ENCODE measurements at places on chromosomes 6 and 20. TPM values are rescaled to one million over a fixed set of nuclear protein-coding genes. Genes with fewer than 3 reads are reported as not detected.
A peak's percentile ranks its signal among the peaks of the same experiment; 100 is the strongest.

The POU5F1 gene
- 4.1 TPM for total RNA-seq

DNA sequence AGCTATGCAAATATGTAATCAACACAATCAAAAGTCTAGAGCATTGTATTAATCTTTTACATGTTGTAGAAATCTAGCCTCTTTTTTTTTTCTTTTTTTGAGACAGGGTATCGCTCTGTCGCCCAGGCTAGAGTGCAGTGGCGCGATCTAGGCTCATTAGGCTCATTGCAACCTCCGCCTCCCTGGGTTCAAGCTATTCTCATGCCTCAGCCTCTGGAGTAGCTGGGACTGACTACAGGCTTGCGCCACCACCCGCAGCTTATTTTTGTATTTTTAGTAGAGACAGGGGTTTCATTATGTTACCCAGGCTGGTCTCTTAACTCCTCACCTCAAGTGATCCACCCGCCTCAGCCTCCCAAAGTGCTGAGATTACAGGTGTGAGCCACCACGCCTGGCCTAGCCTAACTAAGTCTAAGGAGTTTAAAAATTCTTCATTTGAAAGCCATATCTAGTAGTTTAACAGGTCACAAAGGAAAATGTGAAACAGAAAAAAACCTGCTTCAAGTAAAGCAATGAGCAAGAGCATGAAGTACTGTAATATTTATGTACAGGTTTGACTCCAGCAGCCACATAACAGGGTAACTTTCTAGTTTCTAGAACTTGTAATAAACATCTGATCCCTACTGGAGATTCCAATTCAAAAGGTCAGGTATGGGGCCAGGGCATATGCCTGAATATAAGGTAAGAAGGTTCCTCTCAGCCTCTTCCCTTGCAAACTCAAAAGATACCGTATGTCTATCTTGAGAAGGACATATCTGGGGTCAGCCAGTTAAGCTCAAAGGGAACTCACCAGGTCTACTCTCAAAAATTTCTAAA lies 4.4 kb downstream of the CPNE1 start:
- no peak for DNase-seq
- no peaks in the 10 kb centered on the region for H3K27me3 ChIP-seq
- H3K27ac ChIP-seq = peak overlapping the region; percentile 14

DNA sequence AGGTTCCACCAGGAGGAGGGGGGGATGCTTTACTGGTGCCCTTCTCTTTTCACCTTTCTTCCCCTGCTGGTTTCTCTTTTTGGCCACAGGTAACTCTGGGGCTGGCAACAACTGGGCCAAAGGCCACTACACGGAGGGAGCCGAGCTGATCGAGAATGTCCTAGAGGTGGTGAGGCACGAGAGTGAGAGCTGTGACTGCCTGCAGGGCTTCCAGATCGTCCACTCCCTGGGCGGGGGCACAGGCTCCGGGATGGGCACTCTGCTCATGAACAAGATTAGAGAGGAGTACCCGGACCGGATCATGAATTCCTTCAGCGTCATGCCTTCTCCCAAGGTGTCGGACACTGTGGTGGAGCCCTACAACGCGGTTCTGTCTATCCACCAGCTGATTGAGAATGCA lies 4.4 kb downstream of the TUBB1 start:
- H3K4me3 ChIP-seq = no peak overlapping the region
- no peak for DNase-seq

DNA sequence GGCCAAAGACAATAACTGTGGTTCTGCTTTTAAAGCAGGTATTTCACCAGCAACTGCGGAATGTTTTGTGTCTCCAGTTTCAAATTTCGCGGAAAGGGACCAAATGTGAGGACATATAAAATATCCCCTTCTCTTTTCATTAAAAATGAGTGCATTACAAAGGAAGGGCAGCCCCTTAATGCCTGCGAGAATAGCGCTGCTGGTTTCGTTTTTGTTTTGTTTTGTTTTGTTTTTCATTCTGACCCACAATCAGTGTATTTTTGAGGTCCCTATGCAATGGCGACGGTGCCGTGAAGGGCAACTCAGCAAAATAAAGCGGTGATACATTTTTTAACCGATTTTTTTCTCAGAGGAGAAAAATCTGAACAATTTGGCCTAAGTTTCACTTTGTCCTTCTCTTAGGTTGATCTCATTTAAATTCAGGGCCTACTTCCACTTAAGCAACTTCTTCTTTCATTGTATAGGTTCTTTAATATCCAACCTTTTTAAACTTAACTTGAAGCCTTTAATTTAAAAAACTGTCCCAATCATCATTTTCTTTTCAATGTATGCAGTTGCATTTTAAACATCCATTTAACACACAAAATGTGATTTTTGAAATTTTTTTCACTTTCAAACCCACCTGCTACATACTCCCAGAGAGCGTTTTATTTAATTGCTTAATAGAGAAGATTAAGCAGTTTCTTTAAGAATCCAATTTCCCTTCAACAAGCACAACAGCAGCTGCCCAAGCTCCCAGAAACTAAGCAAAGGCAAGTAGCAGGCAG lies 2.9 kb upstream of the HIVEP2 start:
- H3K27me3 ChIP-seq = no peaks in the 10 kb centered on the region
- peak overlapping the region; percentile 64 for H3K4me3 ChIP-seq
- H3K27ac ChIP-seq = peak overlapping the region; percentile 100
- DNase-seq = no peak

- H3K4me3 ChIP-seq = no peak overlapping the region
- no peak for DNase-seq
- no peaks in the 10 kb centered on the region for H3K4me1 ChIP-seq
- H3K27ac ChIP-seq = no peak overlapping the region
These were observed 661.7 kb upstream of the CITED2 start for GRCh38 chr6:140036196-140036595.

DNA sequence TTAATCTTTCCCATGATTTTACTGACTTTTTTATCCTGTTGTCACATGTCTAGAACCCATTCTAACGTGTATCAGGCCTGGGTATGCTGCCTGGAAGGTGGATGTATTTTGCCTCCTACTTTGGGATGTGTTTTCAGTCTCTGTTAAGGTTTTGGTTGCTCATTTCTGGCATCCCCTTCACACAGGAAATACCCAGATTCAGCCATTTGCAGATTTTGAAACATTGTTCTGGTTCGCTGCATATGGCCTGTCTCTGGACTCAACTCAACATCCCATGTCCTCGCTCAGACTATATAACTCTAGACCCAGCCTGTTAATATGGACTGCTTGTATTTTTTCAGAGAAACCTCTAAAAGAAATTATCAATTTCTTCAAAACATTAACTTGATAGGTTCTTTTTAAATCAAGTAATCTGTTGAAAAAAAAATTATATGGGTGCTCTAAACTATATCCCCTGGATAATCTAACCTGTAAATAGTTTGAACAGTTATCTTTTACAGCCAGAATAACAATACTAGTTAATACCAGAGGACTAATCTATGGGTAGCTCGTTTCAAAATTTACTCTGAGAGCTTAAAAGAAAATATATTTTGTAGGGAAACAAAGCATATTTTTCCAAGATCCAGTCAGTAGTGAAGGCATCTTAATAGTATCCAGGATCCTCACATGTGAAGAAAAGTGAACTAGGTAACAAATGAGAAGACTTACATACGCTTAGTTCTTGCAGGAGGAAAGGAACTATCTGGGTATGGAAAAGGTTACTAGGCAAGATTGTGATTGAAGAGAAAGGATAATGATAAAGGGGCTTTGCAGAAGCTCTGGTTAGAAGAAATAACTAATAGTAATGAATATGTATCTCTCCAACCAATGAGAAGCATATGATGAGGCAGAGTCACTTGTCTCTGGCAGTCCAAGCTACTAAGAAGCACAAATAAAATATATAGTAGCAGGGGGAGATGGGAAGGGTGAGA lies 23.4 kb upstream of the HLA-DQB1 start:
- no peak for DNase-seq
- H3K27ac ChIP-seq = no peak overlapping the region
- H3K27me3 ChIP-seq = no peaks in the 10 kb centered on the region
- H3K36me3 ChIP-seq = no peaks in the 10 kb centered on the region

DNA sequence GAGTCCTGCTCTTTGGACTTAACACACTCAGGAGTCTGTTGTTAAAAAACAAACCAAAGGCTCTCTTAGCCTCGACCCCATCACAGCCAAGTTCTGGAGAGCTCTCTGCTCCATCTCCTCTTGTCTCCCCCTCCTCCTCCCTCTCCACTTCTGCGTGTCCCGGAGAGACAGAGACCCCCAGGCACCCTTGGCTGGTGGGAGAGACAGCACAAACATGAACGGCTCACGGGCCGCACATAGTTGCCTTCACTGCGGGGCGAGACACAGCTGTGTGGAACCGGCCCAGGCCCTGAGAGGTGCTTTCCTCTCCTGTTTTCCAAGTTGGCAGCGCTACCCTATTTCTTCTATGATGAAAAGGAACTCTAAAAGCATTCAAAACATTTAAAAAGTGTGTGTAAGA lies 23.3 kb upstream of the MYT1 start:
- H3K27ac ChIP-seq = no peak overlapping the region
- no peaks in the 10 kb centered on the region for H3K36me3 ChIP-seq
- H3K4me1 ChIP-seq = no peaks in the 10 kb centered on the region
- DNase-seq = peak; percentile 15
- no peak overlapping the region for H3K4me3 ChIP-seq
- no peaks in the 10 kb centered on the region for H3K27me3 ChIP-seq

DNA sequence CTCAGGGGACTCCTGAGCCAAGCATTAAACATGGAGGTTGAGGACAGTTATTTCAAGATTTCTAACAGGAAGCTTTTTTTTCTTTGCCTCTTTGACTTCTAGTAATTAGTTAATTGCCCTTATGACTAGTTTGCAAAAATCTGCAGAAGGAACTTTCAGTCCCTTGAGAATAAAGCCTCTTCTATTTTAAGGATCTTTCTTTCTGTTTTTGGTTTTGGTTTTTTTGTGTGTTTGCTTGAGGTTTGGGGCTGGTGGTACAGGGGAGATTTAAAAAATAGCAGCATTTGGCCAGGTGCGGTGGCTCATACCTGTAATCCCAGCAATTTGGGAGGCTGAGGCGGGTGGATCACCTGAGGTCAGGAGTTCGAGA lies 259.3 kb downstream of the BMP7 start:
- no peaks in the 10 kb centered on the region for H3K36me3 ChIP-seq
- no peak for DNase-seq
- H3K4me3 ChIP-seq = no peak overlapping the region
- H3K27me3 ChIP-seq = no peaks in the 10 kb centered on the region
- H3K27ac ChIP-seq = no peak overlapping the region

- no peaks in the 10 kb centered on the region for H3K4me1 ChIP-seq
- DNase-seq = no peak
These were observed 33.6 kb upstream of the RIPOR2 start for GRCh38 chr6:24969343-24969860.

The SALL4 gene
- total RNA-seq = not detected

- no peak for DNase-seq
- H3K27ac ChIP-seq = no peak overlapping the region
- no peaks in the 10 kb centered on the region for H3K27me3 ChIP-seq
- H3K4me3 ChIP-seq = no peak overlapping the region
These were observed 87.4 kb upstream of the PLCB4 start for GRCh38 chr20:8981482-8981881.

- no peaks in the 10 kb centered on the region for H3K36me3 ChIP-seq
- DNase-seq = no peak
- H3K27ac ChIP-seq = no peak overlapping the region
- H3K27me3 ChIP-seq = no peaks in the 10 kb centered on the region
- H3K4me3 ChIP-seq = no peak overlapping the region
These were observed 21.6 kb downstream of the LY86 start for GRCh38 chr6:6610031-6610591.

All from upper lobe of left lung (tissue), 6 donors.